ENCODE measurements at places on chromosomes 13 and 19.

- no peak for DNase-seq
Measured at GRCh38 chr19:9566729-9567128, 17.6 kb downstream of the ZNF121 start.

GRCh38 chr19:5466072-5466471, 10.9 kb downstream of the ZNRF4 start:
- DNase-seq, result no peak

DNA sequence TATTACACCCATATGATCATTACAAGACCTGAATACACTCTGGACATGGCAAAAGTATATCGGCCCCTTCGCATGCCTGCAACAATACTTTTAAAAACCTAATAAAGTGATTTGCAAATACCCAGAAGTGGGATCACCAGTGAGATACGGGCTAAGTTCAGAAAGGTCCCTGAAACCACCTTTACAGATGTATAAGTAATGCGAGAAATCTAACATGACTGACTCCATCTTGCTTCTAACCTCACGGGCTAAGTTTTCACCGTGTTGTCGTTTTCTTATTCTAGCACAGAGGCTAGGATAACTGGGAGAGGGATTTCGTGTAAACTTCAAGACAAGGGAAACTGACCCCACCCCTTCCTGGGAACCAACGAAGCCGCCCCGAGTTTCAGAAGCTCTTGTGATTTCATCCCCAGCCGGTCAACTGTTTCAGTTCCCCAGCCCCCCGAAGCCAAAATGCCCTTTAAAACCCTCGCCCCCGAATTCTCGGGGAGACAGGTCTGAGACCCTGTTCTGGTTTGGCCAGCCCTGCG, 703 bp downstream of the NEK3 start:
- DNase-seq, result no peak

DNA sequence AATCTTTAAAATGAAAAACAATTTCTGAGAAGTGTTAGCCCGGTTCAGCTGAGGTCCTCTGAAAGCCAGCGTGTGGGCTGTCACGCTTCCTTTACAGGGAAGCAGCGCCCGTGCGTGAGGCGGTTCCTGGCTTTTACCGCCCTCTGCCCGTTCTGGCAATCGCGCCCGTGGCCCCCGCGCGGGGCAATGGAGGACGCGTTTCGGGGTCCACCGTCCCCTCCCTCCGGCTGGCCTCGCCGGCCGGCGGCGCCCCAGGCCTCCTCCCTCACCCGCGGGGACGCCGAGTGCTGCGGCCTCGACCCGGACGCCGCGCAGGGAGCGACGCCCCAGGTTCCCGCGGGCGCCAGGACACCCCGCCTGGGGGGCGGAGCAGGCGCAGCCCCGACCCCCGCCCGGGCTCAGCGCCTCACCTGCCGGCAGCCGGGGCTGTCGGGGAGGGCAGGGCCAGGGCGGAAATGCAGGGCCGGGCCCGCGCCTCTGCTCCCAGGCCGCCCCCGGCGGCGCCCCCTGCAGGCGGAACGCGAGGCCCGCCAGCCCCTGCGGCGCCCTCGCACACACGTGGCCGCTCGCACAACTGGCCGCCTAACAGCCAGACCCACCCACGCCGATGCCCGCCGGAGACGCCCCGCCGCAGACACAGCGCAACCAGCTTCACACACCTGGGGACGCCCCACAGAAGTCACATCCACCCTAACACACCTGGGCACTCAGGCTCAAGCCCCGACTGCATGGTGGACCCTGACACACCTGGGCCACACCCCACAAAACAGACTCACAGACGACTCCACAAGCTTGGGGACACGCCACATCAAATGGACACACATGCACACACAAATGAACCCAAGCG, at the start of gene GGACT:
Gene GGACT (minus strand): TSS at position 459 of the 847 bp plus-strand sequence. CDS start 56,198 bp downstream, outside the sequence.
- peak; percentile 93 for DNase-seq

DNA sequence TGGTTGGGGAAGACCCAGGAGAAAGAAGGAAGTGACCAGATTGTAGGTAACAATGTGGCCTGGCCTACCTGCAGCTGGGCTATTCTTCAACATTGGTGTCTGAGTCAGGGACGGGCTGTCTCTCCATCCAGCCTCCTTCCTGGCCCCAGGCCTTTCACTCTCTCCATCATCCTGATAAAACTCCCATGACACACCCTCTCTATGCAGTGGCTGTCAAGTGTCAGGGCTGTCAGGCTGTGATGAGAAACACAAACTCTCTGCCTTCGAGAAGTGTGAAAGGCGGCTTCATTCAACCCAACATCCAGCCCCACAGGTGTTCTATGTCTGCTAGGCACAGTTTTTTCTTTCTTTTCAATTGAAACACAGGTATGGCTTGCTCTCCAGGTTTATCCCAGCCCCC, 153.3 kb upstream of the VSTM2B start:
- no peak for DNase-seq

GRCh38 chr19:34193876-34194275, 21.6 kb downstream of the LSM14A start:
- DNase-seq, result no peak

DNA sequence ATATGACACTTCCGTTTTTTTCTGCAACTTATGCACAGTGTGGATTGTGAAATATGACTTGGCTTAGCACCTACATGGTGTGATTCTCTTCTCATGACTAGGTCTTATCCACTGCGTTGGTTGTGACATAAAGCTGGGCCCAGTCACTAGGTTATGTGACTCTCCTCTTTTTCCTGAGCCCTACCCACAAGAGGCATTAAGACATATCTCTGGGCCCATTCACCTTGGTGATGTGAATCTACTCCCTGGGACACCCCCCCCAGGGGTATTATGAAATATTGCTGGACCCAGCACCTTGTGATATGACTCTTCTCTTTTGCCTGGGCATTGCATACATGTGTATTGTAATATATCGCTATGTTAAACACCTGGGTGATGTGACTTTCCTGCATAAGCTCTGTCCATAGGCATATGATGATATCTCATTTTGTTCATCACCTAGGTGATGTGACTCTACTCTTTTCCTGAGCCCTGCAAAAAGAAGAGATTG, 85.8 kb upstream of the ZNF43 start:
- no peak for DNase-seq

- DNase-seq, result no peak
Measured at GRCh38 chr19:44002212-44002565, 568 bp upstream of the ZNF230 start.

DNA sequence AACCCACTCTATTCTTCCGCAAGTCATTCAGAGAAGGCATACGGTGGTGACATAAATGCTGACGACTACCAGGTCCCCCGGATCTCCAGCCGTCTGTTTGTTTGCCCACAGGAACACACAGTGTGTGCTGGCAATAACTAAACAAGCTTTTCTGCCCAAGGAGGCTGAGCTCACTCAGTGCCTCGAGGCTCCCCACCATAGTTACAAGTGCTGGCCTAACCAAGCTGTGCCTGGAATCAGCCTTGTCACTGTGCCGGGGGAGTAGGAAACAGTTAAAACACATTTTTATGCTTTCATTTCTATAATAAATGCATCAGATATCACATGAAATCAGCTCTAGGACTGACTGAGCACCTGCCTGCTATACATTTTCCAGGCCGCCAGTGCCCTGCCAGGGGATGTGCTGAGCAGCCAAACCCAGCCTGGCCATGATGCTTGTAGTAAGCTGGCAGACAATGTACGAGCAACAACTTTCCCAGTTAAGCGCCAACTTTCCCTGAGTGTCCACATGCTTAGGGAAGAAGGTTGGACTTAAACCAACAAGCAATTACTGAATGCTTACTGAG, 28.1 kb downstream of the BRD4 start:
- no peak for DNase-seq

DNA sequence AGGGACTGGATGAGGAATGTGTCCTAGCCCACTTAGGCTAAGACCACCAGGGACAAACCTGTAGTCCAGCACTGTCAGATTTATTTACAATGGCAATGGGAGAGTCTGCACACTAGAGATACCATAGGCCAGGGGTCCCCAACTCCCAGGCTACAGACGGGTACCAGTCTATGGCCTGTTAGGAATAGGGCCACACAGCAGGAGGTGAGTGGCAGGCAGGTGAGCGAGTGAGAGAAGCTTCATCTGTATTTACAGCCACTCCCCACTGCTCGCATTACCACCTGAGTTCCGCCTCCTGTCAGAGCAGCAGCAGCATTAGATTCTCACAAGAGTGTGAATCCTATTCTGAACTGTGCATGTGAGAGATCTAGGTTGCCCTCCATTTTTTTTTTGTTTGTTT, 2.4 kb downstream of the THAP8 start:
- no peak for DNase-seq
